ENCODE measurements at places on chromosomes 5 and 9.

DNA sequence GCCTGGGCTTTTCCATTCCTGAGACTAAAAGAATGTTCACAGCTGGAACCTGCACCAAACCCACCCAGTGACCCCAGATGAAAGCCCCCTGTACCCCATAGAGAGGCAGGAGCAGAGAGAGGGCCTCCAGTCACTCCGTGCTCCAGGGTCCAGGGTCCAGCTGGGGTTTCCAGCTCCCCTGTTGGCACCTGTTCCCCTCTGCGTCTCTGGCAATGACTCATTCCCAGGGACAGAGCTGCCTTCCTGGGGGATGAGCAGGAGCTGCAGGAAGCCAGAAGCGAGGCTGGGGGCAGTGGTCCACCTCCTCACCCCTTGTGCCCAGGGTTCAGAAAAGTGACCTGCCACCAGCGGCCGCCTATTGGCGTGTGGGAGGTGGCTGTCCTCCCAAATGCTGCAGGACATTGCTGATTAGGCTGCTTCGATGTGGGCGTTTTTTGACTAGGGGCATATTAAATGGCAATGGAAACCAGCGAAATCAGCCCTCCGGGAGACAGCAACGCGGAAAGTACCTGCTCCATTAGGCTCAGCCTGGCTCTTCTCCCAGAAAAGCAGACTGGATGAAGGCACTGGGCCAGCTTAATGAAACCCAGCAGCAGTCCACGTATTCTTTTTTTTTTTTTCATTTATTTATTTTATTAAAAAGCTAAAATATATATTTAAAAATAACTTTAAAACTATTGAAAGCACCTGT is 97.4 kb downstream of the DAP start:
- DNase-seq = no peak

- no peak for DNase-seq
Observed at GRCh38 chr5:133368916-133369783, 243.2 kb downstream of the FSTL4 start.

DNA sequence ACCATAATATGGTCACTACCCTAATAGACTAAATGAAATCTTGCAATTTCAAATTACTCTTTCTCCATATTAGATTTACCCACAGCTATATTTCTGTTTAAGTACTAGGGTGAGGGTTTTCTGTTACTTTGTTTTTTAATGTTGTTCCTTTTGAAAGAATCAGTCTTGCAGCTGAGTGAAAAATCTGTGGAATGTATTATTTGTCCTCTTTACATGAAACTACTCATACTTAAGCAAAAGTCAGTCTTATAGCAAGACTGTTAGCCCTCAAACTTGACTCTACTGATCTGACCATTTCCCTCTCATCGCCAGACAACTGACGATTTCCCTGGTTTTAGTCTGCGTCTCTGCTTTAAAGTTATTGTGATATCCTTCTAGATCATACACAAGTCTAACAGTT is 84.0 kb downstream of the PIK3R1 start:
- DNase-seq = no peak

DNA sequence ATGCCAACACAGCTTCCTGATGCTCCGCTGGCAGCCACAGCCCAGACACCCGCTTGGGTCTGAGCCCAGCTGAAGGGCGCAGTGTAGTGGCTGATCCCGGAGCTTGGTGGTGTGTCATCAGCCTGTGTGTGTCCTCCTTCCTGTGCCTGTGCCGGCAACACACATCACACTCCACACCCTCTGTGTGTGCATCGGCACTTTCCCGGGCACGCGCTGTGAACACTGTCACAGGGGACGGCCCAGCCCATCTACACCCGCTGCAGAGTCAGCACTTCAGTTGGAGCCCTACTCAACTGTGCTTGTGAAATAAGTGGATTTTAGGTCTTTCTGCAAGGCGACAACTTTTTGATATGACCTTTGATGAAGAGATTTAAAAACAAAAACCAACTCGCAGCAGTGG is 189.4 kb downstream of the IRX2 start:
- no peak for DNase-seq

DNA sequence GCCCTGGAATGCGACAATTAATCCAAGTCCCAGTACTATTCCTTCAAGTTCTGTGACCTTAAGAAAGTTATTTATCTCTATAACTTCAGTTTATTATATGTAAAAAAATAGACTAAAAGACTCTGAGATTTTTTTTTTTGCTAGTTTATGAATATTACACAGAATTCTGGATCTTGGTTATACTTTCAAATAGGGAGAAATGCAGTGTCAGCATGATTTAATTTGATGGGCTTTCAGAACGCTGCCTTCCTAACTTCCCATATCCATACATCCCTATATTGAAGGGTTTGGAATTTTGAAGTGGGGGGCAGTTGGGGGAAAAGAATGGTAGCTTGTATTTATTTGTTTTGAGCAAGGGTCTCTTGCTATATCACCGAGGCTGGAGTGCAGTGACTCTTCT is 98.4 kb upstream of the MEGF10 start:
- DNase-seq = no peak

GRCh38 chr9:68458918-68459317 is 81.8 kb downstream of the TMEM252 start:
- DNase-seq = no peak

- no peak for DNase-seq
Observed at GRCh38 chr5:72845889-72846288, 29.4 kb downstream of the TNPO1 start.

- DNase-seq = no peak
Observed at GRCh38 chr5:170849374-170849773, 12.4 kb upstream of the RANBP17 start.

DNA sequence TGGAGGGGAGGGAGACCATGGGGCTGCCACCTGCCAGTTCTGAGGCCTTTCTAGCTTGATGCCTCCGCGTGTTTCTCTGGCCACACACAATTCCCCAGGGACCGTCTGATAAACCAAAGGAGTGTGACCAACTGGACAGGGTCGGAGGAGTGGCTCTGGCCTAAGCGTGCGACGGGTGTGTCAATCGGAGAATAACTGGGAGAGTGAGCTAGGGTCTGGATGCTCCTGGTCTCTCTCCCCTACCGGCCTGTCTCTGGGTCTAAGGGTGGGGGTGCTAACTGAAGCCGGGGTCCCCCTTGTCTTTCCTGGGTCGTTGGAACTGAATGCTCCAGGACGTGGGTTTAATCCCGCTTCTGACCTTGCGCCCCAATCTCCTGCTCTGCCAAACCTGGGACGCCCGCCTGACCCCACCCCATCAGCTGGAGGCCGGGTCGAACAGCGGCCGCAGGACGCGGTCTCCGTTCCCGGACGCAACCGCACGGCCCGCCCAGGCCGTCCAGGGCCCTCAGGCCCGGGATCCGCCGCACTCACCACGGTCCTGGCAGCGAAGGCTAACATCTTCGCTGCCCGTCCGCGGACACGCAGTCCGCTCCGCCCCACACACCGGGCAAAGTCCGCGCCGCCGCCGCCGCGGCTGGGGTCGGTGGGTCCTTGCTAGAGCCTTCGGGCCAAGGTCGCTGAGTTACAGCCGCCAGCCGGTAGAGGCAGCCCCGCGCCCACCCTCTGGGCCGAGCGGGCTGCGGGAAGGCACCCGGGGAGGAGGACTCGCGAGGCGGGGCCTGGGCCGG is 447 bp downstream of the CRAT start:
- no peak for DNase-seq

DNA sequence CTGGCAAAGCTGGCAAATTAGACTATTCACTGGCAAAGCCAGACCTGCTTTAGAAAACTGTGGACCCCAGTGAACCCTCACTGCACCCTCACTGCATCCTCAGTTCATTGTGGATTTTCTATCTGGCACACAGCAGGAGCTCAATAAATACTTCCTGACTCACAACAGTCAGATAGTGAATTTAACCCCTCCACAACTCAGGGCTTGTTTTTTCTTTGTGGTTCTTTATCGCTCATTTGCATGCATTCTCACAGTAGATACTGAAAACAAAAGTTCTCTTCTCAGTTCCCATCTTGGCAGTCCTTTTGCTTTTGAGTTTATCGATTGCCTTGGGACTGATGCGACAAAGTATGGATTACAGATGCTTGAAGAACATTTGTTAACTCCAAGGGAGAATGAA is 99.8 kb downstream of the ACTL7B start:
- no peak for DNase-seq

DNA sequence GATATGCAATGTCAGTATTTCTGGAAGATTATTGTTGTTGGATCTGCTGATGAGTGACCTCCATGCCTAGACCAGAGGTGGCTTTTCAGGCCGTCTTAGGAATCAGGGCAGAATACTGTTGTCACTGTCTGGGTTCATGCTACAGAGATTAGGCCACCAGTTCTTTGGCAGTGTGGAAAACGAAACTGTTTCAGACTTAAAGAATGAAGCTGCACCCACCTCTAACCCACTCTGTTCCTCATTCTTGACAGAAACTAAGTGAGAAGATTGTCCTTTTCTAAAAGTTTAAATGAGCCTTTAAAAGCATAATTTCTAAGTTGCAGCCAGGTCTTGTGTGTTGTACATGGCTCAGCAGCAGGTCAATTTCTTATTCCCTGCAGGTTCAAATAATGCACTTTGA is 444.3 kb downstream of the ENC1 start:
- no peak for DNase-seq

DNA sequence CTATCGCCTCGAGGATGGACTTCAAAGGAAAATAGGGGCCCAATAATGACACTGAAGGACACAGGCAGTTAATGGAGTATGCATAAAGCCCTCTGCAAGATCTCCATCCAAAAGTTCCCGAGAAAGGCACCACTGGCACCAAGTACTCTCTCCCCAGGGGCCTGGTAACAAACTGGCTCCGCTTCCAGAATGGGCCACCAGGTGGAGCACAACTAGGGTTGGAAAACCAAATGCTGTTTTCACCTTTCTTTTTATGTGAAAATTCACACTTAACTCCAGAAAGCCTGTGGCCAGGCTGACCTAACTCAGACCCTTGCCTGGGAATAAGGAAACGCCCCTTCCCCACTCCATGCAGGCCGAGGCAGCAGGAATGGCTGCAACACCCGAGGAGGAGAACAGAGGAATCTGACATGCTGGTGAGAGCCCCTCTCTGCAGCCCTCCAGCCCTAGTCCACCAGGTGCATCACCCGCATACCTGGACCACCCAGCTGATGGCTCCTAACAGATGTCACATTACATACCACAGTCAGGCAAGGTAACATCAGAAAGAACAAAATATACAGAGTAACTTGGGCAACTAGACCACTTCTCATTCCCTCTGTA is 42.8 kb downstream of the CAMSAP1 start:
- peak; percentile 68 for DNase-seq

DNA sequence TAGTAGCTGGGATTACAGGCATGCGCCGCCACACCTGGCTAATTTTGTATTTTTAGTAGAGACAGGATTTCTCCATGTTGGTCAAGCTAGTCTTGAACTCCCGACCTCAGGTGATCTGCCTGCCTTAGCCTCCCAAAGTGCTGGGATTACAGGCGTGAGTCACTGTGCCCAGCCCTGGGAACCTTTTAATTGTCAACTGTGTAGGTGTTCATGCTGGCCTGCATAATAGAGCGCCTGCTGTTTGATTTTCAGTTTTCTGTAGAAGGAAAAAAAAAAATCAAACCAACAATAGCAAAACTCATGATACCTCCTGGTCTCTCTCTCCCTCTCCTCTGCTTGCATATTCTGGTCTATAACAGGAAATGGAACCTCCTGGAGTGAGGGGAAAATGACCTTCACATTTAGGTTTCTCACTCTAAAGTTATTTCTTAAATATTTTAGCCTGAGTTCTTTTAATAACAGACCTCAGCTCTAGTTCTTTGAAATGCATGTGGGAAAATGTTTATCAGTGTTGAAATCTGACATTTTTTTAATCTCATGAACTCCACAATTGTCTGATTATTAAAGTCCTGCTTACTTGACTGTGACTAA is 51.7 kb downstream of the EXOSC2 start:
- no peak for DNase-seq

DNA sequence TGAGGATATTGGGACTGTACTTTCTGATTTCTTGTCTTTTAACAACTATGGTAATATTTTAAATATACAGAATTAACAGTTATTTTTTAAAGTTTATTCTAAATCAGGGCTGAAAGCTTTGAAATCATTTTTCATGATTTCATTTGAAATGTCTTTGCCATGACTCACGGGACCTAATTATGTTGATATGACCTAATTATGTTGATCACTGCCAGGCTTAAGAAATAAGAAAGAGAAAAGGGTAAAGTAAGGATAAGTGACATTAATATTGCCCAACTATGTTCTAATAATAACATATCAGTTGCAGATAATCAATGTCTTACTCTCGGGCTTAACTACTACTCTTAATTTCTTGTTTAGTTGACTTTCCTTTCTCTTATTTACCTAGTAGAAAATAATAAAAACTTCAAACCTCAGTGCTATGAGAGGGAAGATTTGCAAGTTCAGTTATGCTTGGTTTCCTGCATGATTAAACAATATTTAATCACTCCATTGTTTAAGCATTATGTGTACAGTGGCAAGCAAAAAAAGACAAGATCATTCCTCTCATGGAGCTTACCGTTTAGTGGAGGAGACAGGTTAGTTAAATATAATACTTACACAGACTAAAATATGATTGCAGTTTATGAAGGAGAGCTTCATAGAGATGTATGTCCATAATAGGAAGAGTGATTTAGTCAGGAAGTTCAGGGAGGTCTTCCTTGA is 67.0 kb upstream of the EIF4EBP3 start:
- no peak for DNase-seq

DNA sequence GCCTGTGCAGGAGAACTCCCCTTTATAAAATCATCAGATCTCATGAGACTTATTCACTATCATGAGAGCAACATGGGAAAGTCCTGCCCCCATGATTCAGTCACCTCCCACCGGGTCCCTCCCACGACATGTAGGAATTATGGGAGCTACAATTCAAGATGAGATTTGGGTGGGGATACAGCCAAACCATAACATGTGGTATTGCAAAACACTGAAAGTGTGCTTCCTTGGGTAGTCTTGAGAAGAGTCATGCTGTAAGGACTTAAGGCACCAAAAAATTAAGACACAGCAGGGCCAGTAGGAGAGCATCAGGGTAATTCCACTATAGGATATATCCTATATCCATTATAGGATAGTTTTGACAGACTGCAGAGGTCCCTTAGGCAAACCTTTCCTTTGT is 29.4 kb upstream of the GDNF start:
- no peak for DNase-seq

DNA sequence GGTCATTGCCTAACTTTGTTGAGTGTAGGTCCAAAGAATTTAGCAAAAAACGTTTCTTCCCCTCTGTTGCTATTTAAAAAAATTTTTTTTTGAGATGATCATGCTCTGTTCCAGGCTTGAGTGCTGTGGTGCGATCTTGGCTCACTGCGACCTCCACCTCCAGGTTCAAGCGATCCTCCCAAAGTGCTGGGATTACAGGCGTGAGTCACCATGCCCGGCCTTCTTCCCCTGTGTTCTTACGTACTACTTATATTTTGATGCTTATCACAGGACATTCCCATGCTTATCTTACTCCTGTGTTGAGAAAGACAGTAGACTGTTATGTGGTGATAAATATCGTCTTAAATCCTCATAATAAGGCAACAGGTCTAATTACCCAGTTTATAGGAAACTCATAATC is 2.5 kb downstream of the ACER2 start:
- DNase-seq = no peak

GRCh38 chr5:80934751-80935150 is 25.4 kb upstream of the RASGRF2 start:
- DNase-seq = no peak

GRCh38 chr5:147887930-147888329 is 9.4 kb downstream of the SCGB3A2 start:
- DNase-seq = no peak

GRCh38 chr5:55141945-55142690 is 17.9 kb upstream of the GPX8 start:
- DNase-seq = no peak

GRCh38 chr5:160537940-160538339 is 116.3 kb downstream of the PTTG1 start:
- DNase-seq = no peak

- DNase-seq = no peak
Observed at GRCh38 chr5:140076142-140076541, 33.0 kb upstream of the NRG2 start.

GRCh38 chr9:136209232-136209631 is 4.3 kb upstream of the LHX3 start:
- no peak for DNase-seq
